ENCODE measurements at places on chromosomes 6 and 20.
A peak's percentile ranks its signal among the peaks of the same experiment; 100 is the strongest.

DNA sequence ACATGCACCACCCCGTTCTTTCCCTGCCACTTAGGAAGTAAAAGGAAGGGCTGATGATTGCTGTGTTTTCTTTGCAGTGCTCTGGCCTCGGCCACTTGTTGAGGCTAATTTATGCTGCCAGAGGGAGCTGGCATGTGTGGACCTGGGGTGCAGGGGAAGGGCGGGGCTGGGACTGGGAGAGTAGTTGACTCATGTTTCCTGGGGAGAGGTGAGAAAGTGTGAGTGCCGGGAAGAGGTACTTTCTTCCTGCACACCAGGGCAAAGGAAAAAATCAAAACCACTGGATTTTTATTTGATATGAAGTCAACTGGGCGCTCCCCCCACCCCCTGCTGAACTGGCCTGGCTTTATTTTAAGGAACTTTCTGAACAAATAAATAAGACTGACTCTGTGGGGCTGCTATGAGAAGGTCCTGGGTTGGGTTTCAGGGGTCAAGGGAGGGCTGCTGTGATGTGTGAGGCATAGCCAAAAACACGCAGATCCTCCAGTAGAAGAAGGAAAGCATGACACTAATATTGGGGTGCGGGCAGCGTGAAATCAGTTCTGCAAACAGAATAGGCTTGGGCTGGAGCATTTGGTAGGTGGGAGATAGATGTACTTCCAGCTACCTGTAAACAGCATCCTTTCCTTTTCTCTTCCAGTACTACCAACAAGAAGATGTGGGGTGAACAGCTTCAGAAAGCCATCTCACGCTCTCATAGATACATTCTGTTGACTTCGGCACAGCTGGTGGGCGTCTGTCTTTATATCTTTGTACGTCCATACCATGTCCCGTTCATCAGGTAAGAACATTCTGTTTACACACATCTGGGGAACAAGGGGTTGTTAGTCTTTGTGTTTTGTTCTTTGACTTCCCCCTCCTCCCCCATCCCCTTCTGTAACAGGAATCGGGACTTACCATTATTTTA, 87.5 kb downstream of the SYNJ2 start:
- no peak for DNase-seq

GRCh38 chr6:15897063-15897876, 231.6 kb upstream of the MYLIP start:
- no peak for DNase-seq

- DNase-seq = no peak
Observed at GRCh38 chr6:111667931-111668330, 62.3 kb upstream of the TRAF3IP2 start.

DNA sequence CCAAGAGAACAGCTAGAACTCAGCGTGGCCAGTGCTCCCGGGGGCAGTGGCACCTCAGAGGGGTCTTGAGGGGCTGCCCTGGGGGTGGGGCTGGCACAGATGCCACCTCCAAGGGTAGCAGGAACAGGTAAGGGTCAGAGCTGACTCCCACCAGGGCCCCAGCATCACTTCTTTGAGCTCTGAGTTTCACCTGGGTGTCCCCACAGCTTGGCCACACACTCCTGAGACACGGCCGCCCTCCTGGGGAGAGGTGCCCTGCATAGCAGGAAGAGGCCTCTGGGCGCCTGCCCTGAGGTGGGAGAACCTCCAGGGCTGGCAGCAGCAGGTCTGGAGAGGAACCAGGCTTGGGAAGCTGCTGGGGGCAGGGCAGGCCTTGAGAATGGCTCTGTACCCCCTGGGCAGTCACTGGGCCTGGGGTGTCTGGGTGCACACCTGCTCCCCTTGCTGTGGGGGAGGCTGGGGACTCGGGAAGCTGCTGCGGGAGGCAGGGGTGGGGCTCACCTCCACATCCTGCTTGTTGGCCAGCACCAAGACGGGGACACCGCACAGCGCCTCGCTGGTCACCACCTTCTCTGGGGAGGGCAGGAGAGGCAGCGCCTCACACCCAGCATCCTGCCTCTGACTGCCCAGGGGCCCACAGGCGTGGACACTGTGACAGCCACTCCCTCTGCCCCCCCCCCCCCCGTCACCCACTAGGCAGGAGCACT, 5.0 kb downstream of the TNFRSF6B start:
- no peak for DNase-seq

DNA sequence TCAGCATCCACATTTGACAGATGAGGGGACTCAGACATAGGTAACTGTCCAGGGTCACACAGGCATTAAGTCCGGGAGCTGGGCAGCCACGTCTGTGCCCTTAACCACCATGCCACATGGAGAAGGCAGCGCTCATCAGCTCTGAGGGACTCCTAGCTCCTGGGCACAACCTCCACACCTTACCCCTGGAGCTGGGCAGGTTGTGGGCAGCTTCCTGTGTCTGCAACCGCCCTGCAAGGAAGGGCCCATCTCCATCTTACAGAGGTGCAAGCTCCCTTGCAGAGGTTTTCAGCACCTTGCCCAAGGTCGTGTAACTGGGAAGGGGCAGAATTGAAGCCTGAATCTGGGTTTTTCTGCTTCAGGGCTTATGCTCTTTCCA, 7.9 kb downstream of the CCDC167 start:
- no peak for DNase-seq

GRCh38 chr20:25623225-25623735, 534 bp downstream of the NANP start:
- no peak for DNase-seq

- no peak for DNase-seq
Observed at GRCh38 chr6:145017516-145017915, 717.8 kb downstream of the EPM2A start.

GRCh38 chr6:156933201-156934068, 156.3 kb downstream of the ARID1B start:
- DNase-seq = peak; percentile 72

- no peak for DNase-seq
Observed at GRCh38 chr6:127520066-127520465, 931 bp upstream of the MTCL3 start.

DNA sequence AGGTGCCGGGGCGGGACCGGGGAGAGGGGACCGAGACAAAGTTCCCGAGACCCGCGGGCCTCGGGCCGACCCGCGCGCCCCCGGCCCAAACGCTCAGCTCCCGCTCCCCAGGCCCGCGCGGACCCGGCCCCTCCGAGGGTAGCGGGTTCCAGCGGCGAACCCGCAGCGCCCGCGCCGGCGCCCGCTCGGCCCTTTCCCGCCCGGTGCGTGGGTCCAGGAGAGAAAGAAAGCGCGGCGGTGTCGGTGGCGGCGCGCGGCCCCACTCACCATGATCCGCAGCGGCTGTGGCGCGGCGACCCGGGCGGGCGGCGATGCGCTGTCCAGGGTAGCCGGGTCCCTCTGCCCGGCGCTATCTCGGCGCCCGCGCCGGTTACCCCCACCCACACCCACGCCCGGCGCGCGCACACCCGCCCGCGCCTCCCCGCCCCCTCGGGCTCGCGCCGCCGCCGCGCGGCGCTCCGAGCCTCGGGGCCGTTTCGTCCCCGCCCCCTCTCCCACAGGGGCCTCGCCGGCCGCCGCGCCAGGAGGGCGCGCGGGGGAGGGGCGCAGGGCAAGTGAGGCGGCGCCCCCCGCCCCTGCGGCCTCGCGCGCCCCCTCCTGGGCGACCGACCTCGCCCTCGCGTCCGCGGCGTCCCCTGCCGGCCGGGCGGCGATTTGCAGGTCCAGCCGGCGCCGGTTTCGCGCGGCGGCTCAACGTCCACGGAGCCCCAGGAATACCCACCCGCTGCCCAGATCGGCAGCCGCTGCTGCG, at the start of gene ELOVL2:
ELOVL2 (minus strand) TSS at position 345 of the 751 bp plus-strand sequence; CDS start at position 270, 75 bp downstream.
- DNase-seq = no peak

DNA sequence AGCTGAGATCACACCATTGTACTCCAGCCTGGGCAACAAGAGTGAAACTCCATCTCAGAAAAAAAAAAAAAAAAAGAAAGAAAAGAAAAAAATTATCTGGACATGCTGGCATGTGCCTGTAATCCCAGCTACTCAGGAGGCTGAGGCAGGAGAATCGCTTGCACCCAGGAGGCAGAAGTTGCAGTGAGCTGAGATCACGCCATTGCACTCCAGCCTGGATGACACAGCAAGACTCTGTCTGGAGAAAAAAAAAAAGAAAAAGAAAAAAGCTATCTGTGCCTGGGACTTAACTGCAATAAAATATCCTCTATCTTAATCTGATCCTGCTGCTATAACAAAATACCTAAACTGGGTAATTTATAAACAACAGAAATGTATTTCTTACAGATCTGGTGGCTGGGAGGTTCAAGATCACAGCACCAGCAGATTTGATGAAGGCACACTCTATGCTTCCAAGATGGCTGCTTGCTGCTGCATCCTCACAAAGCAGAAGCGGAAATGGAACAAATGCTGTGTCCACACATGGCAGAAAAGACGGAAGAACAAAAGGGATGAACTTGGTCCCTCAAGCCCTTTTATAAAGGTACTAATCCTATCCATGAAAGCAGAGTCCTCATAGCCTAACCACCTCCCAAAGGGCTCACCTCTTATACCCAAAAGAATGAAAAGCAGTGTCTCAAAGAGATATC, 273.3 kb upstream of the JARID2 start:
- no peak for DNase-seq

DNA sequence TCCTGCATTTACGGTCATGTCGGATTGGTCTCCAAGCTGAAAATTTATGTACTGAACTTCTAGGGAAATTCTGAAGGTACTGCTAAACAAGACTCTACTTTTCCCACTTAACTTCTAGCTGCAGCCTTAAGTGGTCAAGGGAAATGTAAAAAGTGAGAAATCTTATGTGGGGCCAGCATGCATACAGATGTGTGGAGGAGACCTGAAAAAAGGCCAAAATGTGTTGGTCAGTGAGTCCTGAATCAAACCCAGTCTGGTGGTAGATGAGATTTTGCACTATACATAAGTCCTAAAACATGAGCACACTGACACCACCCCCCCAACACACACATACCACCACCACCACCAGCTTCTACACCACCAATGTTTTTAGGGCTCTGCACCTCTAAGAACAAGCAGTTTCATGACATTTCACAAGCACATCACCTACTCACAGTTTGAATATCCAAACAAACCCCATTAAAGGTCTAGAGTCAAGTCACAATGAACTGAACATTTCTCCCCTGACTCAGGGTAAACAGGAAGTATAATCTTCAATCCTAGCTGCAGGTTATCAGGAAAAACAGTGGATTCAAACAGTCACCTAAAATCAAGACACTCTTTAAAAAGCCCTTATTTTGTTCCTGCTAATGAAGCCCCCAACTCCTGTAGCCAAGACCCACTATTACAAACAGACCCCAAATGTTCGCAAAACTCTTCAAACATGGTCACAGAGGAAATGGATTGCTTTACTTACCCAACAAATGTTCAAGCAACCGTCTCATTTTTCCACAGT, 1.6 kb downstream of the ZMYND8 start:
- DNase-seq = no peak

GRCh38 chr6:32355018-32355417, 16.7 kb downstream of the TSBP1 start:
- no peak for DNase-seq

DNA sequence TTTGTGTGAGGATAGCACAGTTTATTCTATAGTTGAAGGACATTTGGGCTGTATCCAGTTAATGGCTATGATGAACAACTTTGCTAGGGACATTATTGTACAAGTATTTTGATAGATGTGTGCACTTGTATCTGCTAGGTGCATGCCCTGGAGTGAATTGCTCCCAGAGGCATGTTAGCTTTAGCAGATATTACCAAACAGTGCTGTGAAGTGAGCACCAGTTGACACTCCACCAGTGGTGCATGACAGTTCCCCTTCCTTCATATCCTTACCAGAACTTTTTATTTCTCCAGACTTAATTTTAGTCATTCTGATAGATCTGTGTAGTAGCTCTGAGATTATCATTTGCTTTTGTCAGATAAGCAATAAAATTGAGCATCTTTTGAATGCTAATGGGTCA, 48.9 kb upstream of the ENPP5 start:
- no peak for DNase-seq

- no peak for DNase-seq
Observed at GRCh38 chr20:24497851-24498250, 28.4 kb downstream of the SYNDIG1 start.

DNA sequence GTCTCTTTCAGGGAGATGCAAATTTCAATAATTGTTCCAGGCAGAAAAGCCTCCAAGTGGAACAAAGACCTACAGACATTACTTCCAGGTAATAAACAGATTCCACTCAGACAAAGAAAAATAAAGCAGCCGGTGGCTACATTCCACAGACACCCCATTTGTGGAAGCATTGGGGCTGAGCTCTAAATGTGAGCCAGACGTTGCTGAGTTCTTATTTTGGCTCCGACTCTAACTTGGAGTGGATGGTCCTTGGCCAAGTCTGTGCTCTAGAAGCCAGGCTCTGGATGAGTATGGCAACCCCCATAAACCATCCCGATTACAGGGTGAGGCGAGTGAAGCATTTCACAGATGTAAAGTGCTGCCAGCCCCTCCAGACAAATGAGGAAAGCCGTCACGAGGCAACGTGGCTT, 6.6 kb downstream of the TRAM2 start:
- DNase-seq = no peak

DNA sequence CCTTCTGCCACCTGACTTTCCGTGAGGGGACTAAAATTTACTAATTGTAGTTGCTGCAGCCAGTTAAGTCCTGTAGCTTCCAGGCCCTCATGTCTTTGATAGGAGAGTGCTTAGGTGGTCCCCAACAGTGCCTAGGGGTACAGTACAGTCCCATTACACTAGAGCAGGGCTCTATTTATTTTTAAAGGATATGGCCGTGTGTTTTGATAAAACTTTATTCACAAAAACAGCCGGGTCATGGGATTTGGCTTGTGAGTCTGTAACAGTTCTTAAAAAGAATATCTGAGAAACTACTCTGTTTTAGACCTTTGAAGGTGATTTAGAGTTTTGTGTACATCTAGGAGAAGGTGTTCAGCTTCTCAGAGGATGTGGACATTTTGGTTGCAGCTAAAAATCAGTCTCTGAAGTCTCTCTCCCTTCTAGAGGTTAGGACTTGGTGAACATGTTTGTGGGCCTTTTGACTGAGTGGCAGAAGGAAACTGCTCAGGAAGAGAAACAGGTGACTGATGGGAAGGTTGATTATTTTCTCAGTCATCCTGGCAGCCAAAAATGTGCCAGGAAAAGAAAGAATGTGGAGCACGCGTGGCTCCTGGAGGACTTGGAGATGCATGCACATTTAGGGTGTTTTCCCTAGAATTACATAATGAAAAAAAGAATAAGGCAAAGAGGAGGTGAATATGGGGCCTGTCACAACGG, 57.4 kb downstream of the VAPB start:
- DNase-seq = no peak

GRCh38 chr6:111805511-111806164, 67.6 kb downstream of the FYN start:
- DNase-seq = no peak

- DNase-seq = no peak
Observed at GRCh38 chr6:4510317-4510716, 265.9 kb upstream of the CDYL start.

- no peak for DNase-seq
Observed at GRCh38 chr20:40463171-40463570, 225.9 kb downstream of the MAFB start.

GRCh38 chr6:129771678-129772077, 61.7 kb upstream of the ARHGAP18 start:
- DNase-seq = no peak

GRCh38 chr6:133236932-133237331, 4.2 kb upstream of the EYA4 start:
- no peak for DNase-seq
